ENCODE measurements at places on chromosomes 7 and 10. TPM values are rescaled to one million over a fixed set of nuclear protein-coding genes. Genes with fewer than 3 reads are reported as not detected.

GRCh38 chr7:2129323-2130095 lies 103.2 kb downstream of the MAD1L1 start:
- no peak for DNase-seq

GRCh38 chr10:48970654-48971053 lies 31.0 kb upstream of the LRRC18 start:
- no peak for DNase-seq

DNA sequence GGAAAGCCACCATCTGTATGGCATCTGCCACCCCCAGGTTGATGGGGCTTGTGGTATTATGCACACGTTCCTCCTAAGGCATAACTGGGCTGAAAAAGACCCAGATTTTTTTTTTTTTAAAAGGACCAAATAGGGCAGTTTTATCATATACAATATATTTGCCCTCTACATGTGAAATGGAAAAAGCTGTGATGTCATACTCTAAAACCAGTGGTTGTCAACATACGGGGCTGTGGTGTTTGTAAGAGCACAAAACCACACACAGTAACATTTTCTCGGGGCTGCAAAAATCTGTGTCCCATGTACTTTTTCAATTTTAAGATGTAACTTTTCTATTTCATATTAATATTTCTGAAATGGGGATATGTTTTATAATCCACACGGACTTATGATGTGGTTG lies 34.9 kb downstream of the FAM171A1 start:
- no peak for DNase-seq

- DNase-seq: no peak
Measured at GRCh38 chr7:91427051-91427450, 162.8 kb downstream of the FZD1 start.

DNA sequence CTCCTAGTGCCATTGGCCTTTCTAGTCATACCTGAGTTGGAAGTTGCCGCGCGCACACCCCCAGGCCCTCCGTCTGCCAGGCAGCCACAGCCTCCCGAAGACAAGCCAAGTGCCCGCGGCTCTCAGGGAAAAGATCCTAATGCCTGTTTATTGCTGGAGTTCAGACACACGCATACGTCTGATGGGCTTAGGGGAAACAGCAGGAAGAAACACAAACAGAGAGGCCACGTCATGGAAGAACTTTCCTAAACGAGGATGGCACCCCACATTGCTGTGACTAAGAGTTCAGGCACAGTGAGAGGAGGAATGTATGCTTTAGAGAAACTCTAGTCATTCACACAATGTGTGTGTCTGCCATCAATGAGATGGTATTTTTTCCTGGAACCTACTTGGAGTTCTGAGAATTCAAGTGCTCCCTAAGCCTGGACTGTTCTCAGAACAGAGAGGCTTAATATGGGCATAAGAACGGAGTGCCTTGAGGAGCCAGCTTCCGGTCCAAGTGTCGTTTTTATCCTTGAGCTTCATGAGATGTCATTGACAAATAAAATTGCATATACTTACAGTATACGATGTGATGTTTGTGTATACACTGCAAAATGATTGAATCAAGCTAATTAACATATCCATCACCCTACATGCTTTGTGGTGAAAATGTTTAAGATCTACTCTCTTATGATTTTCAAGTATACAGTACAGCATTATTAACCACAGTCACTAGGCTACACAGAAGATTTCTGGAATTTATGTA lies 11.6 kb upstream of the RBP3 start:
- DNase-seq: no peak

GRCh38 chr10:95440756-95441546 lies 120.2 kb downstream of the SORBS1 start:
- DNase-seq: no peak

DNA sequence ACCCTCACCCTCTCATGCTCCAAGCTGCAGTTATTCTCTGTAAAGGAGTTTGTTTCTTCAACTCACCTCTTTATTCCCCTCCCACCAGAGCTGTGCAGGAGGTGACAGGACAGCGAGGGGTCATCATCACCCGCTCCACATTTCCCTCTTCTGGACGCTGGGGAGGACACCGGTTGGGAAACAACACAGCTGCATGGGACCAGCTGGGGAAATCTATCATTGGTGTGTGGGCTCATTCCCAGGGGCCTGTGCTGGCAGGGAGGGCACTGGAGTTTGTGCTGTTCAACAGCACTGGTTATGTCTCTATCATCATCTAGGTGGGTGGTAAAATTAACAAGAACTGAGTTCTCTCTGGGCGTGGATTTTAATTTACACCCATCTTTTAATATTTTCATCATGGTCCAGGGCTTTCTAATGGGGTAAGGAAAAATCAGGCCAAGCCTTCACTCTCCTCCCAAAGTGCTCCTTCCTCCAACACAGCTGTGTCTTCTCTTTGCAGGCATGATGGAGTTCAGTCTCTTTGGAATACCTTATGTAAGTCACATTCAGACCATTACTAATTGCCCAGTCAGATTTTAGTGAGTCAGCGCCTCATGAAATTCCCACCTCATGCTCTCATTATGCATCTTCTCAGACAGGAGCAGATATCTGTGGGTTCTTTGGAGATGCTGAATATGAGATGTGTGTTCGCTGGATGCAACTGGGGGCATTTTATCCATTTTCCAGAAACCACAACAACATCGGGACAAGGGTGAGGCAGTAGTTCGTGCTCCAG lies 61.6 kb downstream of the PRSS58 start:
- no peak for DNase-seq

DNA sequence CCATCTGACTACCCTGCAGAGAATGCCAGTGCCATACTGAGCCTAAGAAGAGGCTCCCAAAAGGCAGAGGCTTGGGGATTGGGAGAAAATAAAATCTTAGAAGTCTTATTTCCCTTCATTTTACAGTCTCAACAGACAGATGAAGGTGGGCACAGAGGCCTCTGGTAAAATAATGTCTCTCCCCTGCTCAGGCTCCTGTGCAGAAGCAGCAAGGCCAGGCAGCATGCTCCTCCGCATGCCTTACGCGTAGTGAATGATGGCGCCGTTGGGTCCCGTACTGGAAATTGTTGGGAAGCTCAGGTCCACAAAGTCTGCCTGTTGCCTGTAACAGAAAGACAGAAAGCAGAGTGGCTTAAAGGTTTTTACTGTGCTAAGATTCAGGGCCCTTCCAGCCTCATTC lies 45.8 kb downstream of the XPNPEP1 start:
- no peak for DNase-seq

DNA sequence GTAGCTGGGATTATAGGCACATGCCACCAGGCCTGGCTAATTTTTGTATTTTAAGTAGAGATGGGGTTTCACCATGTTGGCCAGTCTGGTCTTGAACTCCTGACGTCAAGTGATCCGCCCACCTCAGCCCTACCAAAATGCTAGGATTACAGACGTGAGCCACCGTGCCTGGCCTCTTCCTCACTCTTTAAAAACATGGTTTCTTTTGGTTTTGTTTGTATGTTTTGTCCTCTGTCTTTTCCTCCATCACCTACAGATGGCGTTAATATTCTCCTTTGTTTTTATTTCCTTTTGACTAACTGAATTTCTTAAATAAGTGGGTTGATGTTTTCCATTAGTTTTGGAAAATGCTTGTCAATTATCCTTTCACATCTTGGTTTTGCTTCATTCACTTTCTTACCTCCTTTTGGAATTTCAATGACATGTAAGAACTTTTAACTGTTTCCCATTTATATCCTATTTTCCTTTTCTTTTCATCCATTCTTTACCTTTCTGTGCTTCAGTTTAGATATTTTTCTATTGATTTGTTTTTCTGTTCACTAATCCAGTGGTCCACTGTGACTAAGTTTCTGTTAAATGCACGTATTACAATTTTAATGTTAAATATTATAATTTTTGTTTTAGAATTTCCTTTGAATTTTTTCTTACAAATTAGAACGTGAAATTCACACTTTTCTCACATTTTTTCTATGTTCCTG lies 104.1 kb downstream of the ZNF467 start:
- no peak for DNase-seq

GRCh38 chr10:63192826-63193225 lies 59.7 kb downstream of the NRBF2 start:
- DNase-seq: no peak

GRCh38 chr7:24842449-24843241 lies 85.4 kb upstream of the GSDME start:
- DNase-seq: no peak

DNA sequence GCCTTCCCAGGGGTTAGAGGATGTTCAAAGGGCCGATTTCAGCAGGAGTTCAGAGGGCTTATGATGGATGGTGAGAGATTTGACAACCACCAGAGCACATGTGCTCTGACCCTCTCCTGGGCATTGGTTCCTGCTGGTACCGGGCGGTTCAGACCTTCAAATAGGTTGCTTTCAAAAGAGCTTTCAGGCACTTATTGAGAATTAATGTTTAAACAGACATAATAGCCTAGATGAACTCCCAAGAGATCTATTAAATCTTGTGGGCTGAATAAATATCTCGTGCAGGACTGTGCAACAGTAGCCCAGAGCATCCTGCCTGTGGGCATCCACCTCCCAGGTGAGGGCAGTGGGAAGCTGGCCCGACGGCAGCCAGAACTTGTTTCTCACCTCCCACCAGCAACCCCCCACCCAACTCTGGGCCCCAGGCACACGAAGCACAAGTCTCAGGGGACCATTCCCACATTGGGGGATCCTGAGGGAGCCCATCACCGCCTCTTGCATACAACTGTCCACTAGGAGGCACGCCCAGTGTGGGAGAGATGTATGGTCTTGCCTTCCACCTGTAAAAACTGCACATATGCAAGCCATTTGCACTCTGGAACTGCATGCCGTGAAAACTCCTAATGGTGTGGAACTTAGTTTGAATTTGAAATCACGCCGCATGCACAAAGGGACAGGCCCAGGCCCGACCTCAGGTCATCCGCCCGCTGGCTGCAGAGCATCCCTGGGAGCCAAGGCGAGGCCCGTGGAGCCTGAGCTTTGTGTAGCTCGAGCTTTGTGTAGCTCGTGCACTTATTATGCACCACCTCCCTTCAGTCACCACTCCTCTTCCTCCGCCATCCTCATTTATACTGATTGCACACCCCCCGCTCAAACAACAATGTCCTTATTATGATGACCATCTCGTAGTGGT lies 147.8 kb downstream of the ADCY1 start:
- DNase-seq: no peak

- no peak for DNase-seq
Measured at GRCh38 chr7:79317728-79318127, 135.7 kb downstream of the MAGI2 start.

GRCh38 chr10:5779730-5780129 lies 33.5 kb downstream of the GDI2 start:
- DNase-seq: no peak

- no peak for DNase-seq
Measured at GRCh38 chr7:134910968-134911367, 75.3 kb upstream of the AGBL3 start.

DNA sequence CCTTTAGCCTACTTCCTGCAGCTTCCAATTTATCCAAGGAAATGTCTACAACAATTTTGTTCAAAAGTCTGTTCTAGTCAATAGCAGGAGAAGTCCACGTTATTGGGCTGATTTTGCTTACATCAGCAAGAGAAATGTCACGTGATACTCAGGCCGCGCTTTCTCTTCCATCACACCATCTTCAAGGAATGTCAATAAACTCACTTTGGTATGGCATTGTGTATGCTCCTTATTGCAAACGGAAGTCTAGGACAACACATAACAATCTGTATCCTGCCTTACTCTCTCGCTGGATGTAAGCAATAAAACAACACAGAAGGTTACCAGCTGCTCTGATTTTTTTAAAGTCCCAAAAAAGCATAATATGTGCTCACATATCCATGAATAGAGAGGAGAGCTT lies 17.1 kb upstream of the STK17A start:
- DNase-seq: no peak

- no peak for DNase-seq
Measured at GRCh38 chr10:125961743-125962142, 65.4 kb downstream of the FANK1 start.

DNA sequence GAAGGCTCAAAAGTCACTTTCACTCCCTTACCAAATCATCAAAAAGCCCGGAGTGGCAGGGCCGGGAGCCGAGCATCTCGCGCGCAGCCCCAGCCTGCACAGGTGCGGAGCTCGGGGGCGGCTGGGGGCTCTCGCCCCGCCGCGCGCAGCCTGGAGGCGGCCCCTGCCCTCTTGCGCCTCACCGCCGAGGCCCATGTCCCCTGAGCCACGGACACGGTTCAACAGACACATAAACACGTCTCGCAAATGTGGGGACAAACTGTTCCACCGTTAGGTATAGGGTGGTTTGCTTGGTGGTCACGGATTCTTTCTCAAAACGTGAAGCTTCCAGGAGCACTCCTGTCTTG lies 700 bp downstream of the GSAP start:
- no peak for DNase-seq

GRCh38 chr7:18547509-18548187 lies 52.1 kb downstream of the HDAC9 start:
- no peak for DNase-seq

- DNase-seq: no peak
Measured at GRCh38 chr7:77330169-77330882, 85.8 kb downstream of the GSAP start.

Gene KCNIP2
- 70.1 TPM for total RNA-seq

Gene CARD11
- 1.4 TPM for total RNA-seq

Gene EPDR1
- total RNA-seq: 22.9 TPM

Gene FAM237B
- not detected for total RNA-seq

Gene CD36
- total RNA-seq: 897 TPM

Gene SEMA3A
- 9.8 TPM for total RNA-seq

Gene PPP1R17
- total RNA-seq: not detected

Gene LRGUK
- total RNA-seq: 0.84 TPM
